ENCODE measurements at places on chromosomes 4 and X.

GRCh38 chr4:23333556-23333945 is 556.3 kb downstream of the PPARGC1A start:
- no peak for DNase-seq

DNA sequence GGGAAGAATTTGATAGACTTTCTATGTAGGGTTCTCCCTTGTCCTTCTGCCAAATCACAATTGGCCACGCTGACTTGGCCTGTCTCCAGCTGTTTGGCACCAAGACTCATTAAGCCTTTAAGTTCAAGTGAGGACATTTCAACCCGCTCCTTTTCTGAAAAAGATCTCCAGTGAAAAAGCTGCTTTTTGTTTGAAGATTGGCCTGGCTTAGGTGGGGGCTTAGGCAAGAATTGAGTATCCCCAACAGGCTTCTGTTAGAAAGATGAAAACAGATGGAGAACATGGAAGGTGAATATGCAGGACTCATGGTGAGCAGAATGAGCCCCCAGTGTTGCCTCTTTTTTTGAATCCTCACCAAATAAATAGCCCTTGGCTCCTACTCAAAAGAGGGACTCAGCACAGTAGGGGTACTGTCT is 28.5 kb upstream of the LIMCH1 start:
- no peak for DNase-seq

DNA sequence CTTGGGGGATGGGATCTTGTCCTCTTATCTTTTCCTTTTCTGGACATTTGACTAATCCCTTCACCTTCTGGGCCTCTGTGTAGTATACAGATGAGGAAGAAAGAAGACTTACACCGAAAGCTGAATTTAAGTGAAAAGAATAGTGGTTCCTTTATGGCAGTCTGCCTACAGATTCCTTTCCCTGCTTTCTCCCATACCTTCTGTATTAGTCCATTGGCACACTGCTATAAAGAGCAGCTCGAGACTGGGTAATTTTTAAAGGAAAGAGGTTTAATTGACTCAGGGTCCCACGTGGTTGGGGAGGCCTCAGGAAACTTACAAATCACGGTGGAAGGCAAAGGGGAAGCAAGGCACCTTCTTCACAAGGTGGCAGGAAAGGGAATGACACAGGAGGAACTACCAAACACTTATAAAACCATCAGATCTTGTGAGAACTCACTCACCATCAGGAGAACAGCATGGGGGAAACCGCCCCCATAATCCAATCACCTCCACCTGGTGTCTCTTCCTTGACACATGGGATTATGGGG is 34.0 kb upstream of the CD38 start:
- DNase-seq = no peak

DNA sequence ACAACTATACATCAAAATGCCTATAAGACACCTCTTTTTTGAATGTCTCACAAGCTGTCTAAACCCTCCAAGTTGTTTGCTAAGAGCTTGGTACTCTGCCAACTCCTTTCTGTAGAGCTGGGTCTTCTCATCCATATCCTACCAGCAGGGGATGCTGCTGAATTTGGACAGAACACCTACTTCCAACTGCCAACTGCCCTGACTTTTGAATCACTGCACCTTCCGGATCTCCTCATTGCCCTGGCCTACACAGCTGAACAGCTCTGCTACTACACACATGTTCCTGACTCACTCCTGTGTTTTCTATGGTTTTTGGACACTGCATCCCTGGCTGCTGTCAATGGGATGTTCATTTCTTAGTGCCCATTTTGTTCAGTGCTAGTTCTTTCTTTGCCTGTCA is 18.7 kb downstream of the FAM184B start:
- DNase-seq = no peak

GRCh38 chr4:11605597-11605996 is 176.9 kb upstream of the HS3ST1 start:
- DNase-seq = no peak
